ENCODE measurements at places on chromosomes 2 and 18.

DNA sequence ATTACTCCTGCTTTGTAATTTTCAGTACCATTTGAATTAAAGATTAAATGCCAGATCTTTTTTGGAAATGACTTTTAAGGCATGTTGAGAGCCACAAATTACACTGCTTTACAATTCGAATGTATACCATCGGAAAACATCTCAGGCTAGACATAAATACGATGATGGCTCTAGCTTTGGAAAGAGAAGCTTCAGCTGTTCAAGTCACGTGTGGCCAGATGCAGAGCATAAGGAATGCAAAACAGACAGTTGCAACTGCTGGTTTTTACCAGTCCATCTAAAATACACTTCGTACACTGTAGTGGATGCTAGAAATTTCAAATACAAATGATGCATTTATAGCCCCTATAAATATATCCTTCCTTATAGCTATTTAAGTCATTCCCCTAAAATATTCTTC lies 8.0 kb downstream of the ZNF516 start:
- no peak overlapping the region for H3K4me3 ChIP-seq
- peaks cover 44% of the 10 kb centered on the region for H3K4me1 ChIP-seq

DNA sequence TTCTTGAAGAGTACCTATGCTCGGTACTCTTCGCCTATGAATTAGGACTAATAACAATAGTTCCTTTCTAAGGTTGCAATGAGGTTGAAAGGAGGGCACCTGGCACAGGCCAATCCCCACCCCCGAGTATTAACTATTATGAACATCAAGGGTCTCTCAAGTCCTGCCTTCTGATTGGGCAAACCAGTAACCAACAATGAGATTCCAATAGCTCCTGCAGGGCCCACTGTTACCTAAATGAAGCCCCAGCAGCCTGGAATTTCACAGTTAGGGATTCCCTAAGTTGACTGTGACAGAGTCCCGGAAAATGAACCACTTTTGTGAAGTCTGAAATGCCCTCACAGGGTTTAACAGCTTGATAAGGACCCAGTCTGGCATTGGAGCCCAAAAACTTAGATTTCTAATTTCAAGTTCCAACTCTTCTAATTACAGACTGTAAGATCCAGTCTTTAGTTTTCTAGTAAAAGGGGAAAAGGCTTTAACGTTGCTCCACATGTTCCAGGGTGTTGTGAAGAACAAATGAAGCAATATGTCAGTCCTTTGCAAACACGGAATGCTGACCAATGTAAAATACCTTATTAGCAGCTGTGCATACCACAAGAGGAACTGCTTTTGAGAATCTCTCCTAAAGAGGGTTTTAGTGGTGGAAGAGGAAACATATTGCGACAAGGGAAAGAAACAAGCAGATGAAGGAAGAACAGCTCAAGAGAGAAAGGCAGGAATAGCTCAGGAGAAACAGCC lies 277.7 kb upstream of the MAP2 start:
- H3K36me3 ChIP-seq: no peaks in the 10 kb centered on the region
- no peaks in the 10 kb centered on the region for H3K27me3 ChIP-seq
- no peak overlapping the region for H3K4me3 ChIP-seq
- H3K4me1 ChIP-seq: no peaks in the 10 kb centered on the region
- H3K27ac ChIP-seq: no peak overlapping the region
- no peak for DNase-seq

DNA sequence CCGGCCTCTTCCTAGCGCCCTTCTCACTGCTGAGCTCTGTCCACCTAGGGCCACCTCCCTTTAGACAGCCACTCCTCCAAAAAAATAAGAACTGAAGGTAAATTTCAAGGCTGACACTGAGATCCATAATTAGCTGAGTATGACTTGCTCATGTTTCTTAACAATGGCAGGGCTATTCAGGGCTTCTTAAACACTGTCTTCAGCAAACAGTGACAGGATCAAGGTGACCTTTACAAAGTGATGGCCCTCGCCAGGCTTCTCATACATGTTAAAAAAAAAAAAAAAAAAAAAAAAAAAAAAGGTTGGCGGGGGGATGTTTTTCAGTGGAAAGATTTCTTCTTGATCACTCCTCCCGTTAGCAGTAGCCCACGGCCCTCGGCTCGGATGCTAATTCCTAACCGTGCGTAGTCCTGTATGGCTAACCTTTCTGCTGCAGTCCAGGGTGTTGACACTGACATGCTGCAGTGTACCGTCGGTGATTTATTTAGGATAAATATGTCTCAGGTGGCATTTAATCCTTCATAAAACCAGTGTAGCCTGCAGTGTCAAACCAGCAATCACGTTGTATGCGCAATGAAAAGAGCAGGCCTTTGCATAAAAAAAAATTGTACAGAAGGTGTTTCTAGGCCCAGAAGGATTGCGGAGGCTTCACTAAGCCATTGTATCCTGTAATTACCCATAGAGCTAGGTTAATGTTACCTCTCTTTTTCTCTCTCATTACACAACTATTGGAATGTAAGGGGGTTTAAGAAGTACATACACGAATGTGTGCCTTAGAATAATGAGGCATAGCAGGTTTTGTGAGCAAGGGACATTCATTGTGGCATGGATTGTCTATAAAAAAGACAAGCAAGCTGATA lies 142.7 kb downstream of the PTGR3 start:
- H3K4me3 ChIP-seq: no peak overlapping the region
- H3K36me3 ChIP-seq: peaks cover 33% of the 10 kb centered on the region
- no peaks in the 10 kb centered on the region for H3K27me3 ChIP-seq
- DNase-seq: no peak
- no peak overlapping the region for H3K27ac ChIP-seq

DNA sequence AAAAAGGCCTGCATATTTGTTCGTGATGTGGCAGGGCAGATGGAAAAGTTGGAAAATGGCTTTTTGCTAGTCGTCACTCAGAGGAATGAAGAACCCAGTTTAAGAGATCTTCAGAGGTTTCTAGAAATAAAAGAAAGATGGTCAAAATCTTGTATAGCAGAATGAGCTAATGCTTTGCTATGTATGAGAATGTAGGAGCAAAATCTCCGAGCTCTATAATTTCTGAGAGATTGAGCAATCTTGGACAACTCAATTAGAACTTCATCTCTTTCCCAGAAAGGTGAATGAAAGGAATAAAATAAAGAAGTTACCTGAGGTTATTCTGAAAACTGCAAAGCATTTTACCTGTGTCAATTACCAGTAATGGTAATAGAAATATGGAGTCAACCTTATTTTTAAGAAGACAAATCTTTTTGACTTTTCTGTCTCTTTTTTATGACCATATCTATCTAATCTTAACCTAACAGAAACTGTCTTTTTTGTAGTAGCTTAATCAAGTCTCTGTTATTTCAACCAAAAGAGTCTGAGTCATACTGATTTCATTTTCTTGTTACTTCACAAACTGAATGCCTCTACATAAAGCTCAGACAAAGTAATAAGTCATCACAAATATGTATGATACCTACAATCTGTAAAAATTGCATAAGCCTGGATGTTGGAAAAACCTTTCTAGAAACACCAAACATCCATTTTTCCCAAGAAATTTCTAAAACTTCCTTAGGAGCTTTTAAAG lies 32.5 kb downstream of the CCDC68 start:
- H3K4me3 ChIP-seq: no peak overlapping the region
- no peaks in the 10 kb centered on the region for H3K36me3 ChIP-seq
- H3K4me1 ChIP-seq: no peaks in the 10 kb centered on the region
- no peaks in the 10 kb centered on the region for H3K27me3 ChIP-seq

- H3K4me1 ChIP-seq: peaks cover 9% of the 10 kb centered on the region
- no peaks in the 10 kb centered on the region for H3K36me3 ChIP-seq
- no peak for DNase-seq
Observed at GRCh38 chr2:181367411-181367810, 89.8 kb upstream of the ITGA4 start.

DNA sequence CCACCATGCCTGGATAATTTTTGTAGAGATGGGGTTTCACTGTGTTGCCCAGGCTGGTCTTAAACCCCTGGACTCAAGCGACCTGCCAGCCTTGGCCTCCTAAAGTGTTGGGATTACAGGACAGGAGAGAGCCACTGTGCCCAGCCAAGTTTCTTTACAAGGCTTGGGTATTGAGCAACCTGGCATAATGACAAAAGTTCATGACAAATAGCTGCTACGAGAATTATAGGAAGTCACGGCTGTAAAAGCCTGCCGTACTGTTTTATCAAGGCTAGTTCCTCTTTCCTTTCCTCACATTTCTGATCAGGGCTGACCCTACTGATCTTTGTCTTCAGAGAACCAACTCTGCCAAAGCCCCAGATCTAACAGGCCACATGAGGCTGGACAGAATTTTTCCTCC lies 490.4 kb upstream of the SPRED2 start:
- no peaks in the 10 kb centered on the region for H3K36me3 ChIP-seq
- no peak overlapping the region for H3K27ac ChIP-seq

- H3K36me3 ChIP-seq: no peaks in the 10 kb centered on the region
- no peaks in the 10 kb centered on the region for H3K27me3 ChIP-seq
- no peaks in the 10 kb centered on the region for H3K4me1 ChIP-seq
- no peak overlapping the region for H3K4me3 ChIP-seq
- DNase-seq: peak; percentile 10
Observed at GRCh38 chr2:112885506-112885902, 25.5 kb upstream of the IL37 start.

DNA sequence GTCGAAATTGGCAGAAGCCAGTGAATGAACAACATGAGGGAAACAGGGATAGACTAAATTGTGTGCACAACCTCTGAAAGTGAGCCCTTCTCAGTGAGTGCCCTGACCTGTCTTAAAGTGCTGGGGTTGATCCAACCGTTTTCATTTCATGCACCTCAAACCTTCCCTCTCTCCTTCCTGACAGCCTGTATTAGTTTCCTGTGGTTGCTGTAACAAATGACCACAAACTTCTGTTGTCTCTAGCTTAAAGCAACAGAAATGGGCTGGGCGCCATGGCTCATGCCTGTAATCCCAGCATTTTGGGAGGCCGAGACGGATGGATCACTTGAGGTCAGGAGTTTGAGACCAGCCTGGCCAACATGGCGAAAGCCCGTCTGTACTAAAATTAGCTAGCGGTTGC lies 48.8 kb upstream of the PPP1CB start:
- H3K27ac ChIP-seq: peak overlapping the region; percentile 65
- no peaks in the 10 kb centered on the region for H3K36me3 ChIP-seq
- no peak for DNase-seq
- H3K4me3 ChIP-seq: no peak overlapping the region
- H3K4me1 ChIP-seq: peaks cover 6% of the 10 kb centered on the region

GRCh38 chr18:39599251-39599650 lies 2033.7 kb upstream of the CELF4 start:
- H3K4me1 ChIP-seq: no peaks in the 10 kb centered on the region
- H3K27ac ChIP-seq: no peak overlapping the region
- no peaks in the 10 kb centered on the region for H3K27me3 ChIP-seq
- no peak for DNase-seq

DNA sequence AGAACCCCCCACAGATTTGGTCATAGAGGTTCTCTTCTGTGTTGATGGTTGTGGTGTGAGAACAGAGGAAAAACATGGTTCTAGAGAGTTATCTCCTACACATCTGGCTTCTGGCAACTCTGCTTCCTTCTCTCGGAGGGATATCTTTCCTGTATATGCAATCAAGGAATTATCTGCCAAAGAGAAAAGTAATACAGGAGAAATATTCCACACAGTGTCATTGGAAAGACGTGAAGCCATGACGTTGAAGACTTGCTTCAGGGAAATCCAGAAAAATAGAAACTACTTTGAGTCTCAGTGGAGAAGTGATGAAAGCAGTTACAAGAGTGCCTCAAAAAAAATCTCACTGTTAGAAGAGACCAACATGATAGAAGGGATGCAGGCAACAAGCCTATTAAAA lies 78.5 kb downstream of the RAB31 start:
- H3K27ac ChIP-seq: no peak overlapping the region
- DNase-seq: no peak
- H3K27me3 ChIP-seq: no peaks in the 10 kb centered on the region
- H3K4me3 ChIP-seq: no peak overlapping the region
- H3K36me3 ChIP-seq: no peaks in the 10 kb centered on the region

- DNase-seq: no peak
- H3K27ac ChIP-seq: peak overlapping the region; percentile 100
- H3K36me3 ChIP-seq: peaks cover 15% of the 10 kb centered on the region
- H3K4me3 ChIP-seq: peak overlapping the region; percentile 93
- no peaks in the 10 kb centered on the region for H3K27me3 ChIP-seq
- H3K4me1 ChIP-seq: peaks cover 70% of the 10 kb centered on the region
Observed at GRCh38 chr18:12309683-12310198, 1.7 kb downstream of the TUBB6 start.

GRCh38 chr2:32220445-32220844 lies 44.2 kb downstream of the NLRC4 start:
- no peaks in the 10 kb centered on the region for H3K27me3 ChIP-seq
- H3K27ac ChIP-seq: no peak overlapping the region
- no peaks in the 10 kb centered on the region for H3K4me1 ChIP-seq
- no peak overlapping the region for H3K4me3 ChIP-seq
- H3K36me3 ChIP-seq: peaks cover 48% of the 10 kb centered on the region

GRCh38 chr2:221911321-221911720 lies 339.2 kb upstream of the EPHA4 start:
- H3K4me1 ChIP-seq: no peaks in the 10 kb centered on the region
- no peaks in the 10 kb centered on the region for H3K36me3 ChIP-seq
- no peak overlapping the region for H3K4me3 ChIP-seq
- H3K27ac ChIP-seq: no peak overlapping the region
- no peaks in the 10 kb centered on the region for H3K27me3 ChIP-seq

Data from esophagus muscularis mucosa (tissue), 4 donors.